Heart left ventricle (tissue), 16 donors: ENCODE measurements at places on chromosomes 12 and 14. TPM values are rescaled to one million over a fixed set of nuclear protein-coding genes. Genes with fewer than 3 reads are reported as not detected.

COL2A1 gene
- 0.39 TPM for total RNA-seq

ESRRB gene
- total RNA-seq: 16.9 TPM

GDF3 gene
- total RNA-seq: not detected

NFATC4 gene
- total RNA-seq: 17.1 TPM

IFNG-AS1 gene
- total RNA-seq: not detected

TMEM121 gene
- 2.3 TPM for total RNA-seq

NRIP2 gene
- 2.4 TPM for total RNA-seq

ACVRL1 gene
- total RNA-seq: 116 TPM

SLC8A3 gene
- total RNA-seq: 0.11 TPM

ANKS1B gene
- total RNA-seq: 1.2 TPM

SPX gene
- 7.2 TPM for total RNA-seq

CLEC4A gene
- total RNA-seq: 4.6 TPM

KRT86 gene
- not detected for total RNA-seq

GYS2 gene
- not detected for total RNA-seq

OR4K2 gene
- total RNA-seq: not detected

BEGAIN gene
- total RNA-seq: 0.49 TPM
